ENCODE measurements at places on chromosomes 6 and 20.

- DNase-seq: no peak
Measured at GRCh38 chr6:108838101-108838717, 10.0 kb upstream of the ARMC2 start.

- no peak for DNase-seq
Measured at GRCh38 chr6:33088258-33088930, 12.6 kb downstream of the HLA-DPB1 start.

DNA sequence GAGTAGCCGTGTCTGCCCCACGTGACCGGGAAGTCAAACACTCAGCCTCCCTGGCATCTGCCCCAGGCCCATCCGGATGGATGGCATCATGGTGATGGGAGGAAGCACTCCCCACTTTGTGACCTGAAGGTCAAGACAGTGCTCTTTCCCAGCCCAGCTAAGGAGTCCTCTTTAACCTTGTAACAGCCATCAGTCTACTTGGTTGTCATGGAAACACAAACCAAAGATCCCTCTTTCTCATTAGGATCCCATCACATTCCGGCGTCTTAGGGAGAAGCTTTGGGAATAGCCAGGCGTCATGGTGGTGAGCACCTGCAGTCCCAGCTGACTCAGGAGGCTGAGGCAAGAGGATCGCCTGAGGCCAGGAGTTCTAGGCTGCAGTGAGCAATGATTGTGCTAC lies 90.9 kb upstream of the FOXC1 start:
- DNase-seq: no peak

DNA sequence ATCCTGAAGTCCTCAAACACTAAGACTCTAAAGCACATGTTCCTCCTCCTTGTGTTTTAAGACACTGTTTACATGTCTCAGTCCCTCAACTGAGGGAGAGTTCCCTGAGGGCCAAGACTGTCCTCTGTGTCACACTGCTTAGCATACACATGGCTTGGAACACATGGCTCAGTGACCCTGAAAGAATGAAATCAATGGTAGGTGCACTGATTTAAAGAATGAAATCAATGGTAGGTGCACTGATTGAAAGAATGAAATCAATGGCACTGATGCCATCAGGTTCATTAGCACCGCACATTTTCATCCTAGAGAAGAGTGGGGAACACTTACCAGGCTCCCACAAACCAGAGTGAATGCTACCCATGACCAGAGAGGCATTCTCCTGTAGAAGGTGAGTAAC lies 9.8 kb downstream of the TOMM34 start:
- DNase-seq: no peak

DNA sequence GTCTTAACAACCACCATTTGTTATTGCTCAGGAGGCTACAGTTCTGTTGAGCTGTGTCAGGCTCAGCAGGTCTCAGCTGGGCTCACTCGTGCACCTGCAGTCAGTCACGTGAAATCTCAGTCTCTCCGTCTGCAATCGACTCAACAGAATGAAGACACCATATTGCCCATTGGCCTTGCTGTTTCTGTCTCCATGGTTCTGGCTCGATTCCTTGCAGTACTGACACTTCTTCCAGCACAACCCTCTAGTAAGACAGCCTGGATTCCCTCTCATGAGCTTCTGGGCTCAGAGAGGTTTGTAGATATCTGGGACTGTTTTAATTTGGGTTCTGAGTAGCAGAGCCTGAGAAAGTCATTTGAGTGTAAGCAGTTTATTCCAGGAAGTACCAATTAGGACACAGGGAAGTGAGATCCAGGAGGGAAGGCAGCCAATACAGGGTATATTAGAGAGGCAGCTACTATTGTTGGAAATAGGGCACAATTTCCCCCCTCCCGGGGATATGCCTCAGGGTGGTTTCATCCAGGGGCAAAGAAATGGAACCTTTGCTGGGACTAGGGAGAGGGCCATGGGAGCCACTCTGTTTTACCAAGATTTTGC lies 87.4 kb upstream of the RALGAPA2 start:
- no peak for DNase-seq

DNA sequence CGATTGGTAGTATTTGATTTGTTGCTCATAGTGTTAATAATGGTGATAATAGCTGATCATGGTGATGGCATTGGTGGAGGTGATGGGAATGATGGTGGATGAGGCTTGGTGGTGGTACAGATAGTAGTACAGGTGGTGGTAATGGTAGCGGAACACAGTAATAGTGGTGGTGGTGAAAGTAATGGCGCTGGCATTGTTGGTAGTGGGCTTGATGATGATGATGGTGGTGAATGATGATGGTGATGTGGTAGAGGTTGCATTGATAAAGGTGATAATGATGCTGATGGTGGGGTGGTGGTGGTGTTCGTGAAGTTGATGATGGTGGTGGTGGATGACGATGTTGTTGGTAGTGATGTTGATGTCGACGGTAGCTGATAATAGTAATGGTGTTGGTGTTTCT lies 24.6 kb upstream of the CLIC5 start:
- no peak for DNase-seq

GRCh38 chr20:33899106-33899505 lies 88.0 kb downstream of the CHMP4B start:
- no peak for DNase-seq

GRCh38 chr6:162719528-162719927 lies 8.0 kb downstream of the PRKN start:
- DNase-seq: no peak

GRCh38 chr20:55934146-55934545 lies 71.2 kb downstream of the CBLN4 start:
- DNase-seq: no peak

DNA sequence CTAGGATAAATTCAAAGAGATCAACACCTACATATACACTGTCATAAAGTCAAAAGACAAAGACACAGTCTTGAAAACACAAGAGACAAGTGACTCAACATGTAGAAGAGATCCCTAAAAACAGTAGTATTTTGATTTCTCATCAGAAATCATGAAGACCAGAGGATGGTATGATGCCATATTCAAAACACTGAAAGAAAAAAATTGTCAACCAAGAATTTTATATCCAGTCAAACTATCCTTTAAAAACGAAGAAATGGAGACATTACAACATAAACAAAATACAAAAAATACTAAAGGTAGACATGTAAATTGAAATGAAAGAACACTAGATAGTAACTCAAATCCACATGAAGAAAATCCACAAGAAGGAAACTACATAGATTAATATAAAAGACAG lies 27.3 kb upstream of the HBS1L start:
- no peak for DNase-seq

DNA sequence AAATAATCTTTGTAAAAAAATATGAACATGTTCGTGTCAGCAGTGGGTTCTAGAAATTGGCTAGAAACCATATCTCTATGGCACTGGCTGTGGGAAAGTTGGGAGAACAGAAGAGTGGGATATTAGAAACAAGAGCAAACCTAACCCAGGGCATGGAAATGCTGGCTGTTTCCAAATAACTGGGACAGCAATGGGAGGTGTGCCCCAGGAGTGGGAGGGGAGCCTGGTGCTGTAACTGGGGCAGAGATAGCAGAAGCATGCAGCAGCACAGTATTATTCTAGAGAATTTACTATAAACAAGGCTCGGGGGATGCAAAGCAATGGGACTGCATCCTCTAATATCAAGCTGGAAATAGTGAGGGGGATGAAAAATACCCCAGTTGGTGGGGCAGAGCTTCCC lies 175.0 kb downstream of the KIF6 start:
- no peak for DNase-seq

- DNase-seq: no peak
Measured at GRCh38 chr6:14260839-14261238, 143.3 kb downstream of the CD83 start.

DNA sequence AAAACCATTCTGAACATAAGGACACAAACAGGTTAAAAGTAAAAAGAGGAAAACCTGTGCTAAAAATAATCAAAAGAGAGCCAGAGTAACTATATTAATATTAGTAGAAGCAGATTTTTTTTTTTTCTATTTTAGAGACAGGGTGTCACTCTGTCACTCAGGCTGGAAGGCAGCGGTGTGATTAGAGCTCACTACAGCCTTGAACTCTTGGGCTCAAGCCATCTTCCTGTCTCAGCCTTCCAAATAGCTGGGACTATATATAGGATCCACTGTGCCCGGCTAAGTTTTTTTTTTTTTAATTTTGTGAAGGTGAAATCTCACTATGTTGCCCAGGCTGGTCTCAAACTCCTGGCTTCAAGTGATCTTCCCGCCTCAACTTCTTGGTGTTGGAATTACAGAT lies 33.4 kb upstream of the PLN start:
- no peak for DNase-seq

- DNase-seq: peak; percentile 42
Measured at GRCh38 chr20:36862857-36863668, 12.9 kb upstream of the TLDC2 start.

- no peak for DNase-seq
Measured at GRCh38 chr6:85360794-85361642, 88.9 kb upstream of the NT5E start.

DNA sequence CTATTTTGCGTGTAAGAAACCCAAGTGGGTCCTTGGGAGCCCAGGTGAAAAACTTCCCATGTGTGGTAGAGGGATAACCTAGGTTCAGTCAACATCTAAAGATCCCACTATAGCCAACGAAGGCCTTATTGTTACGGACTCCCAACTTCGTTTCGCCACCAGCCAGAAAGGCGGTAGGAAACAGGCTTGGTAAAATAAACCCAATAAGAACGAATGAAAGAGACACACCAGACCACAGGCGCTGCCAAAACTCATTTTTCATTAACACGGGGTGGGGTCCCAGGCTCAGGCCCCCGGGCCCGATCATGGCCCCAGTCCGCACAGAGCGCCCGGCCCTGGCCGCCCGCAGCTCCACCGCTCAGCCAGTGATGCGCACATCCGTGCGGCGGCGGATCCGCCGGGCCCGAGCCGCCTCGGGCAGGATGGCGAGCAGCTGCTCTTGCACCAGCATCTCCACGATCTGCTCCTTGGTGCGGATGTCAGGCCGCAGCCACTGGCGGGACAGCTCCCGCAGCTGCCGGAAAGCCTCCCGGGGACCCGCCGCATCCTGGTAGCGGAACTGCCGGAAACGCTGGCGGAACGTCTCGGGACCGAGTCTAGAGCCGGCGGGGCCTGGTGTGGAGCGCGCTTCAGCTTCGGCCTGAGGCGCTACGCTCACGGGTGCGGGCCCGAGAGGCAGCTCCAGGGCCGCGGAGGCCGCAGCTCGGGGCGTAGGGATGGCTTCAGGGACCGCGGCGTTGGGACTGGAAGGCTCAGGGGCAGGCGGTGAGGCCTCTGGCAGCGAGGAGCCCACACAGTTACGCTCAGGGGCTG lies 709 bp downstream of the SCAND1 start:
- DNase-seq: peak; percentile 81

DNA sequence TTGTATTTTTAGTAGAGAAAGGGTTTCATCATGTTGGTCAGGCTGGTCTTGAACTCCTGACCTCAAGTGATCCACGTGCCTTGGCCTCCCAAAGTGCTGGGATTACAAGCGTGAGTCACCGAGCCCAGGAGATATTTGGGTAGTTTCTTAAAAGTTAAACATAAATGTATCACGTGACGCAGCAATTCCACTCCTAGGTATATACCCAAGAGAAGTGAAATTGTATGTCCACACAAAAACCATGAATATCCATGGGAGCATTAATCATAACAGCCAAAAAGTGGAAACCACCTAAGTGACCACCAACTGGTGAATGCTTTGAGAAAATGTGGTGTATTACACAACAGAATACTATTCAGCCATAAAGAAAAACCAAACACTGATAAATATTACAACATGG lies 164.8 kb downstream of the MRPL14 start:
- no peak for DNase-seq

- DNase-seq: no peak
Measured at GRCh38 chr20:32237419-32237818, 29.7 kb downstream of the POFUT1 start.

- no peak for DNase-seq
Measured at GRCh38 chr20:15163632-15164031, 826.2 kb upstream of the FLRT3 start.

DNA sequence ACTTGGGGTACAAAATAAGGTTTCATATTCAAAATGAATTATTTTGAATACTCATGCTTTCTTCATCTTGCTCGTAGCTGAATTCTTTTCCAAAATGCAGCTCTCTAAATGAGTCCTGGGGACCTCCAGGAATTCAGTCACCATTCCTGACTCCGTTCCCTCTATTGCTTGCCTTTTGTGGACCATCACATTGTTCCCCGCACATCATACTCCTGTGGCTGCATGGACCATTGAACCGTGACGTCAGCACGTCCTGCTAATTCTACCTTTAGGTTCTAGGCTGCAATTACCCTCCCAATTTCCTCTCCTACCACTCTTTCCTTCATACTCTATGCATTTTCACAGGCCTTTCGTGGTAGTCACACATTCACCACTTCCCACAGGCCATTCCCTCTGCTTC lies 173.1 kb upstream of the ID4 start:
- DNase-seq: no peak

- no peak for DNase-seq
Measured at GRCh38 chr20:48695255-48695654, 132.5 kb downstream of the PREX1 start.

- DNase-seq: no peak
Measured at GRCh38 chr6:38269461-38270172, 370.1 kb downstream of the BTBD9 start.

GRCh38 chr20:6055161-6055783 lies 1.4 kb upstream of the LRRN4 start:
- DNase-seq: no peak

GRCh38 chr6:30357678-30358540 lies 13.0 kb downstream of the RPP21 start:
- DNase-seq: peak; percentile 12

- DNase-seq: no peak
Measured at GRCh38 chr6:131773284-131773950, 34.4 kb upstream of the ENPP1 start.

DNA sequence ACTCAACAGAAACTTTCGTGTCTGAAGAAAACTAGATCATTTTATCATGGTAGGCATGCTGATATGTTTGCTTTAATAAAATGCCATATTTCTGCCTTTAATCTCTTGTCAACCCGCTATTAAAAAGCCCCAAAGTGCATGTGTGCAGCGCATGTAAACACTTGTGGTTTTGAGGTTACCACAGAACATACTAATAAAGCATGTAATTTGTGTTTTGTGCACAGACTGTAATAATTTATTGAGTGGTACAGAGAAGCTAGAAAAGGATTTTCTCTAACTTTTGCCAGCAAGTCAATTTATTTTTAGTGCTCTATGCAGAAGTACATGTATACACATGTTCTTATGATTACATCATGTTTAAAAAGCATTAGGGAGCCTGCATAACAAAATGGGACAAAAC lies 349.9 kb upstream of the SLC35B3 start:
- DNase-seq: no peak

DNA sequence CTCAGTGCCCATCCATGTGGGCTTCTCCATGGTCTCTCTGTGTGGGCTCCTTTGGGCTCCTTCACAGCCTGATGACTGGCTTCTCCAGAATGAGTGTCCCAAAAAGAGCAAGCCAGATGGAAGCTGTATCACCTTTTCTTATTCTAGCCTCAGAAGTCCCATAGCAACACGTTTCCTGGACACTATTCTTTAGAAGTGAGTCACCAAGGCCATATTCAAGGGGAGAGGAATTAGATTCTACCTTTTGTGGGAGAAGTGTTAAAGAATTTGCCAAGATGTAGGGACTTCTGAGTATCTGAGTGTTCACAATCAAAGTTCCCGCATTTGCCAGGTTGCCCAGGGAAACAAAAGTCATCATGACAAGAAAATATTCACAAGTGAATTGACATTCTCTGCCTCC lies 20.7 kb upstream of the TBC1D22B start:
- no peak for DNase-seq

- DNase-seq: no peak
Measured at GRCh38 chr6:25309886-25310285, 30.7 kb downstream of the CARMIL1 start.

GRCh38 chr20:36098364-36098763 lies 56.2 kb upstream of the EPB41L1 start:
- DNase-seq: peak; percentile 64

- peak; percentile 47 for DNase-seq
Measured at GRCh38 chr6:57108691-57109090, 18.7 kb downstream of the ZNF451 start.
